ENCODE measurements at places on chromosomes 7 and 10.

- H3K4me1 ChIP-seq: peaks cover 4% of the 10 kb centered on the region
- DNase-seq: no peak
- H3K4me3 ChIP-seq: no peak overlapping the region
- no peaks in the 10 kb centered on the region for H3K27me3 ChIP-seq
Measured at GRCh38 chr7:43463401-43463980, 119.4 kb upstream of the STK17A start.

GRCh38 chr10:101609481-101609880 lies 21.4 kb downstream of the DPCD start:
- no peaks in the 10 kb centered on the region for H3K27me3 ChIP-seq
- DNase-seq: no peak
- no peak overlapping the region for H3K27ac ChIP-seq
- H3K4me1 ChIP-seq: no peaks in the 10 kb centered on the region
- no peak overlapping the region for H3K4me3 ChIP-seq
- H3K36me3 ChIP-seq: peaks cover 2% of the 10 kb centered on the region

DNA sequence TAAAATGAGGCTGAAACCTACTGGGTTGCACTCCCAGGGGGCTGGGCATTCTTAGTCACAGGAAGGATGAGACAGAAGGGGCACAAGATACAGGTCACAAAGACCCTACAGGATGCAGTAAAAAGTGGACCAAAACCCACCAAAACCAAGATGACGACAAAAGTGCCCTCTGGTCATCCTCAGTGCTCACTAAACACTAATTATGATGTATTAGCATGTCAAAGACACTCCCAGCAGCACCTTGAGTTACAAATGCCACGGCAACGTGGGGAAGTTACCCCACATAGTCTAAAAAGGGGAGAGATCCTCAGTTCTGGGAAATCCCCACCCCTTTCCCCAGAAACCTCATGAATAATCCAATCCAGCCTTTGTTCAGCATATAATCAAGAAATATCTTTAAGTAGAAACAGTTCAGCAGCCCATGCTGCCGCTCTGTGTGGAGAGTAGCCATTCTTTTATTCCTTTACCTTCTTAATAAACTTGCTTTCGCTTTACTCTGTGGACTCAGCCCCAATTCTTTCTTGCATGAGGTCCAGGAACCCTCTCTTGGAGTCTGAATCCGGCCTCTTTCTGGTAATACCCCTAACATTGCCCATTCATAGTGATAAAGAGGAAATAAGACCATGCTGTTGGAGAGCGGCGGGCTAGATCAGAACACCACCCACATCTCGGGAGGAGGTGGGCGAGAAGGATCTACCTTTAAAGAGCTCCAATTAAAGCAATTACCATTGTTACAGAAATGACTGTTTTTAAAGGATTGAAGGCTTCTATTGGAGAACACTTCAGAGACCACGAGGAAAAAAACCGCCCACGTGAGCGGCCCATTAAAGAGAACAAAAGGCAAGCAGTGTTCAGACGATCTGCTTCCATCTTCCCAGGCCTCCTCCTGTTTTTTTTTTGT lies 170.9 kb downstream of the USP6NL start:
- H3K27me3 ChIP-seq: no peaks in the 10 kb centered on the region
- no peaks in the 10 kb centered on the region for H3K4me1 ChIP-seq
- no peak for DNase-seq
- H3K36me3 ChIP-seq: no peaks in the 10 kb centered on the region

GRCh38 chr10:89393898-89394297 lies 1.5 kb downstream of the IFIT1 start:
- H3K27ac ChIP-seq: peak overlapping the region; percentile 60
- H3K4me1 ChIP-seq: peaks cover 5% of the 10 kb centered on the region
- H3K4me3 ChIP-seq: peak overlapping the region; percentile 66

DNA sequence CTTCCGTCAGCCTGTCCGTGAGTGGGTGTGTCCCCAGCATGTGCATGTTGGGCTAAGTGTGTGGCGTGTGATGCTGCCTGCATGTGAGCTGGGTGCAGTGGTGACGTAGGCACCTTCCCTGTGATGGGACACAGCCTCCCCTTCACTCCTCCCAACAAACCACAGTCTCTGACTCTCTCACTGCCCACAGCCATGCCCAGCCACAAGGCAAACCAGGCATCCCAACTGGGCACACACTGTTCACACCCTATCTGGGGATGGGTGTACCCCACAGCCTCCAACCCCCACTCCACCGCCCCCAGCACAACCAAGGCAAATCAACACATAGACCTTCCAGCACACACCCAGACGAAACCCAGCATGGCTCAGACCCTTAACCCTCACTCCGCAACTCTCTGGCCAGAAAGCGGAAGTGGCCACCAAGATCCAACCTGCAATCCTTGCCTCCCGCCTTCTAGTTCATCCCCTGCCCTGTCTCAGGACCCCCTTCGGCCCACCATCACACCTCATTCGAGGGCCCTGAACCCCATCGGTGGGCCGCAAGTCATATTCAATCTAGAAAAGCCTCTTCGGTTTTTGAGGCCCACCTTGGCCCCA lies 10.4 kb downstream of the PSD start:
- H3K4me1 ChIP-seq: peaks cover 5% of the 10 kb centered on the region
- H3K27ac ChIP-seq: no peak overlapping the region
- peak overlapping the region; percentile 50 for H3K4me3 ChIP-seq
- no peaks in the 10 kb centered on the region for H3K27me3 ChIP-seq
- H3K36me3 ChIP-seq: no peaks in the 10 kb centered on the region

DNA sequence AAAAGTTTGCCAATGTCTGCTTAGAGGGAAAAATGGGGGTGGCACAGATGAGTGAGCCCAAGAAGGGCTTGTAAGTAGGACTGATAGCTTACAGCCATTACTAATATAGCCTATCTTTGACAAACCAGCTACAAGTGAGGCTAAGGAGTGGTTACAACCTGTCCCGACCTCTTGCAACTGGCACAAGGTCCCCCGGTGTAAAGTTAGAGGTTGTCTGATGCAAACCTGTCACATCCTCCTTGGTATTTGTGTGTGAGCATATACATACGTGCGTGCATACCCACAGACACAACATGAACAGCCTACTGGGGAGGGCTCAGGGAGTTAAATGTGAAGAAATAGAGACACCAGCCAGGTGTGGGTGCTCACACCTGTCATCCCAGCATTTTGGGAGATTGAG lies 14.6 kb downstream of the ADAP1 start:
- no peaks in the 10 kb centered on the region for H3K27me3 ChIP-seq
- H3K4me1 ChIP-seq: no peaks in the 10 kb centered on the region
- H3K4me3 ChIP-seq: no peak overlapping the region
- H3K36me3 ChIP-seq: no peaks in the 10 kb centered on the region
- no peak overlapping the region for H3K27ac ChIP-seq
- DNase-seq: no peak

GRCh38 chr7:7653593-7654187 lies 13.1 kb downstream of the UMAD1 start:
- no peaks in the 10 kb centered on the region for H3K36me3 ChIP-seq
- no peak overlapping the region for H3K4me3 ChIP-seq
- no peaks in the 10 kb centered on the region for H3K4me1 ChIP-seq

- H3K36me3 ChIP-seq: no peaks in the 10 kb centered on the region
- no peak overlapping the region for H3K4me3 ChIP-seq
- H3K4me1 ChIP-seq: no peaks in the 10 kb centered on the region
- DNase-seq: no peak
- no peak overlapping the region for H3K27ac ChIP-seq
Measured at GRCh38 chr7:25235471-25235870, 7.2 kb upstream of the NPVF start.

DNA sequence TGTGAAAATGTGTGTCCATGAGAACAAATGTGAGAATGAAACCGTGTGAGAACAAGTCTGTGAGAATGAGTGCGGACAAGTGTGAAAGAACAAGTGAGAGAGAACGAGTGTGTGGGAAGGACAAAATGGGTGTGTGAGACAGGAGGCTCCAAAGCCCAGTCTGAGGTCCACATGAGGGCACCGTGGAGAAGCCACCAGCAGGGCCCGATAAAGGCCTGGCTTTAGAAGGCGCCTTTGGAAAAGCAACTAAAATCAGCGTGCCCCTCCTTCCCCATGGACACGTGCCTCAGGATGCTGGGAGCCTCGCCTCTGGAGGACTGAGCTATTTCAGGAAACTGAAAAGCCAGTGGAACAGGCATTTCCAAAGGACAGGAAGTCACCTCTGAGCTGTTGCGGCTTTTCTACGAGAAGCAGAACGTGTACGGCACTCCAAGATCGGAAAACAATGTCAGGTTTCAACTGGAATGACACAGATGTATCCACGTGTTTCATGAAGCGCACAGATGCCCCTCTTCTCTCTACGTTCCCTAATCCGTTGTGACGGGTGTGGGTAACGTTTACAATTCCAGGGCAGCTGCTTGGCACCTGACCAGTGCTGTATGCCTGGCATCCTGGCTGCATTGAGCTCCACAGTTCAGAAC lies 46.4 kb downstream of the ESYT2 start:
- no peak overlapping the region for H3K27ac ChIP-seq
- H3K4me1 ChIP-seq: peaks cover 16% of the 10 kb centered on the region
- no peaks in the 10 kb centered on the region for H3K27me3 ChIP-seq
- peak; percentile 60 for DNase-seq

GRCh38 chr10:31961277-31962074 lies 32.8 kb upstream of the ARHGAP12 start:
- H3K4me1 ChIP-seq: peaks cover 1% of the 10 kb centered on the region
- no peak for DNase-seq
- H3K27me3 ChIP-seq: no peaks in the 10 kb centered on the region
- no peaks in the 10 kb centered on the region for H3K36me3 ChIP-seq

DNA sequence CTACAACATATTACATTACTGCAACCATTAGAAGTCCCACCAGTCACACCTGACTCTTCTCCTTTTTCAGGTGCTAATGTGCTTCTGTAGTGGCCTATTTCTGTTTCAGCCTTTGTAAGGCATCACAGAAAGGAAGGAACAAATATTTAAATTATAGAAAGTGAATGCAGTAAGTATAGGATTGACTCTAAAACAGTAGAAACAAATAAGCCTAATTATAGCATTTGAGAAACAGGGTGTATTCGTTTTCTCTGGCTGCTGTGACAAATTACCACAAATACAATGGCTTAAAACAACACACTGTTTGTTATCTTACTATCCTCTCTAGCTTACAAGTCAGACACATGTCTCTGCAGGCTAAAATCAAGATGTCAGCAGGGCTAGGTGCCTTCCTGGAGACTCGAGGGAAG lies 69.4 kb downstream of the CCSER2 start:
- peaks cover 3% of the 10 kb centered on the region for H3K4me1 ChIP-seq
- no peak for DNase-seq
- no peak overlapping the region for H3K4me3 ChIP-seq
- H3K27me3 ChIP-seq: no peaks in the 10 kb centered on the region

- no peaks in the 10 kb centered on the region for H3K36me3 ChIP-seq
- no peak overlapping the region for H3K4me3 ChIP-seq
- no peak for DNase-seq
- H3K4me1 ChIP-seq: no peaks in the 10 kb centered on the region
- no peaks in the 10 kb centered on the region for H3K27me3 ChIP-seq
- H3K27ac ChIP-seq: no peak overlapping the region
Measured at GRCh38 chr7:144975882-144976281, 140.0 kb upstream of the TPK1 start.

- peaks cover 24% of the 10 kb centered on the region for H3K4me1 ChIP-seq
- H3K4me3 ChIP-seq: no peak overlapping the region
- no peak for DNase-seq
- no peaks in the 10 kb centered on the region for H3K36me3 ChIP-seq
Measured at GRCh38 chr10:34766811-34767494, 48.1 kb downstream of the PARD3 start.

DNA sequence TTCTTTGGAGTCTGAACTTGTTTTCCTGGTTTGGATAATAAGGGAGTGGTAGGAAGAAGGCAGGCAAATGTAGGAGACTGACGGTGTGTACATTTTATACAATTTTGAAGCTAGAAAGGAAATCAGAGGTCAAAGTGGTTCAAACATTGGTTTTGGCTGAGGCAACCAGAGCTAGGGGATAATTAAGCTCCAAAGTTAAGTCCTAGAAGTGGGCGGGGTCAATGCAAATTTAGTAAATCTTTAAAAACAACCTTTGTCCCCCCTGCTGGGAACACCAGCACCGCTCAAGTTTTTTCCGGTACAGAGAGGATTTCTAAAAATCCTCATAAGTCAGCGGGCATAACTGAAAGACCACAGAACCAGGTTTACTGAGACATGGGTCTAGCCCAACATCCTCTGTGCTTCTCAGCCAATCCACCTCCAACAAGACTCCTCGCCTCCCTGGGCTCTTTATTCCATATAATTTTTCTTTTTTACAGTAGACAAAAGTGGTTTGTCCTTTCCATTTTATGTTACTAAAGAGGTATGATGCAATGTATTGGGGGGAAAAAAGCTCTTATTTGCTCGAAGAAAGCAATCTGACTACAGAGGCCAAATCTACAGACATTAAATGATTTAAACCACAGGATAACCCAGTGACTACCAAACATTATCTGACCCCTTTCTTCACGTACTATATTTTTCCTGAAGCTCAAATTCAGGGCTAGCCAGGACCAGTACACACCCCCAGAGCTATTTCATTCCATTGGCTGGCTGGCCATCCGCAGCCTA lies 1.6 kb downstream of the GLUD1 start:
- no peaks in the 10 kb centered on the region for H3K36me3 ChIP-seq
- H3K4me1 ChIP-seq: peaks cover 6% of the 10 kb centered on the region
- H3K27ac ChIP-seq: no peak overlapping the region

DNA sequence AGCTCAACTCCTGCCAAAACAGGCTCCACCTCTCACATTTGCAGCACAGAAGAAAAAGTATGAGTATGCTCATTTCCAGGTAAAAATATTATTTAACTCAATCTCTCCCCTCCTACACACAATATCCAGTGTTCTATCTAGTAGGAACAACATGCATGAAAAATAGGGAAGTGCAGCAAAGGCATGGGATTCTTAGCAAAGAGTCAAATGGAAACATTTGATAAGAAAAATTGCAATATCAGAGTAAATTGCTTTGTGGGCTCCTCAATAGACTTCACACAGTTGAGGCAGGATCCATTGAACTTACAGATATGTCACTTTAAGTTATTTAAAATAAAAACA lies 150.9 kb downstream of the ANK3 start:
- DNase-seq: no peak
- H3K4me1 ChIP-seq: peaks cover 4% of the 10 kb centered on the region
- no peaks in the 10 kb centered on the region for H3K27me3 ChIP-seq

- H3K4me1 ChIP-seq: no peaks in the 10 kb centered on the region
- no peaks in the 10 kb centered on the region for H3K36me3 ChIP-seq
Measured at GRCh38 chr10:75723319-75723980, 292.0 kb downstream of the LRMDA start.

DNA sequence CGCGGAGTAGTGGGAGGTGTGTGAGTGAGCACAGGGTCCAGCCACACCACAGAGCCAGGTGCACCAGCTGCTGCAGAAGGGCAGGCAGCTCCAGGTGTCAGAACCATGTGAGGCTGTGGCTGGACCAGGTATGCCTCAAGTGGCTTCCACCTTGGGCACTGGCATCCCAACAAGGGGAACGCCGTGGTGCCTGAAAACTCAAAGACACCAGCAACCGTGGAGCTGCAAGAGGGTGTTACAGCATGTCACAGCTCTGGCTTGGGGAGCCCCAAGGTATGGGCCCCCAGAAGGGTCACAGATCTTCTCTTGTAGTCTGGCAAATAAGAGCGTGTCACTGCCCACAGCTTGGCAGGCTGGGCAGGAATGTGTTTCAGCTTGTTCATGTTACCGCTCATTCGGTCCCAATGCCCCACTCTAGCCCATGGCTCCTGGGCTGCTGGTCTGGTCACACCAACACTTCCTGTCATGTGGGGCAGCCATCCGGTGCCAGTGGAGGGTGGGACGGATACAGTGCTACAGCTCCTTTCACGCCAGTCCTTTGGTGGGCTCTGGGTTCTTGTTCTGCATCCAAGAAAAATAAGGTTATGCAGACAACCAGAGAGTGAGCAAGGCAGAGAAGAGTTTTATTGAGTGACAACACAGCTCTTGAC lies 29.8 kb downstream of the STRA8 start:
- H3K36me3 ChIP-seq: no peaks in the 10 kb centered on the region
- no peaks in the 10 kb centered on the region for H3K4me1 ChIP-seq
- H3K27me3 ChIP-seq: no peaks in the 10 kb centered on the region
- H3K4me3 ChIP-seq: no peak overlapping the region
- H3K27ac ChIP-seq: no peak overlapping the region
- DNase-seq: no peak
